ENCODE measurements at places on chromosomes 6 and 20.

- no peak for DNase-seq
These were observed 39.4 kb upstream of the PMEPA1 start for GRCh38 chr20:57749131-57749690.

- DNase-seq, result no peak
These were observed at the start of gene BNIP5 for GRCh38 chr6:36336779-36337241. TSS of gene BNIP5 (minus strand) at chr6:36336888. CDS start at chr6:36330690, 6,198 bp downstream.

DNA sequence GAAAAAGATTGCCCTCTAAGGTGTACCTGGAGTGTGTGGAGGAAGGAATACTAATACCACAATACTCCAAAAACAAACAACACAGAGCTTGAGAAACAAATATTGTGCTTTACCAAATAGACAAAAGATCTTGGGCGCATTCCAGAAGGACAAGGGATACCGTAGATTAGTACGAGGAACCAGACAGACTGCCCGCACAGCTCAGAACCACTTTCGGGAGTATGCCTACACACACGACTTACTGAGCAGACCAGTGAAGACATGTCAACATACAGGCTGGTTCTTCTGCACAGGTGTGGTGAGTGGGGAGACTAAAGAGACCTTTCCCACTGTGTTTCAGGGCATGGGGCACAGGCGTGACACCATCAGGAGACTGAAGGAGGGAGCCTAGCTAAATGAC lies 15.8 kb upstream of the FOXQ1 start:
- DNase-seq, result no peak

- no peak for DNase-seq
These were observed 24.9 kb upstream of the PMEPA1 start for GRCh38 chr20:57734754-57735153.

- no peak for DNase-seq
These were observed 63.9 kb upstream of the MPC1 start for GRCh38 chr6:166446567-166447065.

- no peak for DNase-seq
These were observed 256.0 kb upstream of the TFAP2D start for GRCh38 chr6:50457351-50457750.

DNA sequence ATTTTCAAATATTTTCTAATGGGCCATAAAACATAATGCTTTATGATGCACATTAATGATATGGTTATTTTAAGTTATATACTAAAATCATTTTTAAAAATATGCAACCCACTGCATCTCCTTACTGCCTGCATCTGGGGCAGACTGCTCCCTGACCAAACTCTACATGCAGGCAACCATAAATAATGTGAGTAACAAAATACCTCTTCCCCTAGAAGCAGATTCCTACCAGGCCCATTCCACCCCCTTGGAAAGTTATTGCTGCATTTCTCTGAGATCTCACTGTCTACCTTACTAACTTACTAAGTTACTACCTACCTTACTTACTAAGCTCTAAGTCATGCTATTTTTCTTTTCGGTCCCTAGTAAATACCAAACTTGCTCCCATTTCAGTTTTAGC lies 71.8 kb downstream of the ATG5 start:
- no peak for DNase-seq

DNA sequence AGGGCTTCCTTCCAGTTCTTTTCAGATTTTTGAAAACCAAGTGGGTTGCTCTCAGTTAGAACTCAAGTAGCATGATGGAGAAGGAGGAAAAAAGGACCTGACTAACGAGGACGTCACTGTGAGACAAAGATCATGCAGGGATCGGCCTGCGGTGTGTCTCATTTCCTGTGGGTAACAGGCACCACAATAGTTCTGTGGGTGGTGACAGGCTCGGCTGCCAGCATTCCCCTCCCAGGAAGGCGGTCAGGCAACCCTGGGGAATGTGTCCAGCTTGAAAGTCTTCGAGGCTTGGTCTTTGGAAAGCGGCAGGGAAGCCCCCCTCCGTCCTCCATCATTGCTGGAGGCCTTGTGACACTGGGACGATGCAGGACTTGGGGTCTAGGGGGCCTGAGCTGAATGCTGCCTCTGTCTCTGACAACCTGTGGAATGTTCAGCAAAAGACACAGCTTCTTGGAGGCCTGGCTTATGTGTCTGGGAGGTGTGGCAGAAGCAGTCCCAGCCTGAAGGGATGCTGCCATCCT lies 121.0 kb downstream of the BCAS1 start:
- peak; percentile 68 for DNase-seq

- no peak for DNase-seq
These were observed 349.3 kb downstream of the SOX4 start for GRCh38 chr6:21942897-21943296.

DNA sequence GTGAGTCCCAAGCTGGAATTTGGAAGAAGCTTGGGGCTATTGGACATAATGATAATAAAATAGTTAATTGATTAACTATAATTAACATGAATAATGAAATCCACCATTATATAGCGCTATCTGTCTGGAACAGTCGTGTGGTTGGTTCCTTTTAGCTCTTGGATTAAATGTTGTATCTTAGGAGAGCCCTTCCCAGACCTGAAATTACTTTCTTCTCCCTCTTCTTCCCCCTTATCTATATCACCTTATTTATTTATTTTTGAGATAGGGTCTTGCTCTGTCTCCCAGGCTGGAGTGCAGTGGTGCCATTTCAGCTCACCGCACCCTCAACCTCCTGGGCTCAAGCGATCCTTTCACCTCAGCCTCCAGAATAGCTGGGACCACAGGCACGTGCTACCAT lies 64.6 kb downstream of the NCOA3 start:
- no peak for DNase-seq

DNA sequence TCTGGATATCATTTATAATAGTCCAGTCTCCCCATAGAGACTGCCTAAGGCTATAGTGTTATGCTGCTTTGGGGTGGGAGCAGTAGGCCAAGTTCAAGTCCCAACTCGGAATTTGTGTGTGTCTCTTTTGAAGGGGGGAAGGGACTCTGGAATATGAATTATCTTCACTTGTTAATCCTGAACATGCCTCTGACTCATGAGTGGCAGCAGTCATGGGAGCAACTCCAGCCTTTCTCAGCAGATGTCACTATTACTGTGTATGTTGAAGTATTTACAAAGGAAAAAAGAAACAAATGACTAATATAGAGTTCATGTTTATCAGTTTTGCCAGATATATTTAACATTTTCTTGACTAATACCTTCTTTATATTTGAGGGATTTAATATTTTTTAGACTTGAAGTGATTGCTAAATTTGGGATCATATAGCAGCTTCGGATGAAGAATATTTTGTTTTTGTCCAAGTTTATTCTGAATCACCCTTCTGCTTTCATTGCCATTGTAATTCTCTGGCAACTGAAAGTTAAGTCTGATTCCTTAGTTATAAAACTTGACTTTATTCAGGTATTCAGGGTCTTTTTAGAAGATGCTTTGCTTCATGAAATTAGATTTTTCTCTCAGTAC lies 23.4 kb downstream of the FAM217A start:
- DNase-seq, result no peak

DNA sequence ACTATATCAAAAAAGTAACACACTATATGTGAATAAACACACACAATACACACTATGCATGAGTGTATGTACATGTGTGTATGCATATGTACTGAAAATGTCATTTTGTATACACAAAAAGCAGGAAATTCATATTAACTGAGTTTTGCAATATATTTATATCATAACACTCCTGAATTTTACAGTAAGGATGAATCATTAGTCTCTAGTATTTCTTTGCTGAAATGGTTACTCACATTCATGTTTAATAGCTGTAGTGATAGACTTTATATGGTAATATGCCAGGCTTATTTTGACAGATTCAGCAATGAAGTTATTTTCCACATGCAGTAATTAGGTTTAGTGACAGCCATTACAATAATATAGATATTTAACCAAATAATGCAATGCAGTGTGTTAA lies 1216.2 kb upstream of the CITED2 start:
- no peak for DNase-seq

GRCh38 chr20:64079273-64080012 lies at the start of gene RGS19:
TSS of gene RGS19 (minus strand) at chr20:64079518. CDS start at chr20:64076886, 2,632 bp downstream.
- DNase-seq, result peak; percentile 67

- DNase-seq, result no peak
These were observed 148.8 kb upstream of the RPS6KA2 start for GRCh38 chr6:166775923-166776220.

DNA sequence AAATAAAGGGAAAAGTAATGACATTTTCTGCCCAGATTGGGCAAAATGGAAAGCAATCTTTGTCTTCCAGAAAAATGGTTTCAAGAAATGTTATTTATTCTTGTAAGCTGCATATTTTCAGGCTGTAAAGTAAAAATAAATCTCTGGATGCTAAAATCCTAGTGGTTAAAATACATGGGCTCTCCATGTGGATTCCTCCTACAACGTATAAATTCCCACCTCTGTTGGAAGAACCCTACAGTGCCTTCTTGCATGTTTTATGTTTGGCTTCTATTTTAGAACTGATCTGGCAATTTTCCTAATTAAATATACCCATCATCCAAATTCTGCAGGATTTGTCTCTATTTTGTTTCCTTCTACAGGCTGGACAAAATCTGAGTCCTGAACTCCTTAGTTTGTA lies 528.9 kb downstream of the COL12A1 start:
- DNase-seq, result no peak

GRCh38 chr6:5659467-5659866 lies 347.3 kb downstream of the NRN1 start:
- DNase-seq, result no peak

DNA sequence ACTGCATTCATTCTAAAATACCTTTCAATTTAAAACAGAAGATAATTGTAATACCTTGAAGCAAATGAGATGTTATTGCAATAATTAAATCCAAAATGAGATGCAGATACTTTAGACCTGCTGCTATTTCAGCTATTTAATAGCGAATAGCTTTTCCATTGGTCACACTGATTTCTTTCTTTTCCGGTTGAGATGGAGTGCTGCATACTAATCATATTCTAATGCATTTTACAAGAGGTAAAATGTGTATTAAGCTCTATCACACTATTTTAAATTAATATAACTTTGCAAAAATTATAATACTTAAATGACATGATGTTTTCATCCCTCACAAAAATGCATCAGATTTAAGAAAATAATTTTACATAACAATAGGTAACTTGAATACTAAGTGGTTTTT lies 74.0 kb downstream of the ADGRB3 start:
- DNase-seq, result no peak

DNA sequence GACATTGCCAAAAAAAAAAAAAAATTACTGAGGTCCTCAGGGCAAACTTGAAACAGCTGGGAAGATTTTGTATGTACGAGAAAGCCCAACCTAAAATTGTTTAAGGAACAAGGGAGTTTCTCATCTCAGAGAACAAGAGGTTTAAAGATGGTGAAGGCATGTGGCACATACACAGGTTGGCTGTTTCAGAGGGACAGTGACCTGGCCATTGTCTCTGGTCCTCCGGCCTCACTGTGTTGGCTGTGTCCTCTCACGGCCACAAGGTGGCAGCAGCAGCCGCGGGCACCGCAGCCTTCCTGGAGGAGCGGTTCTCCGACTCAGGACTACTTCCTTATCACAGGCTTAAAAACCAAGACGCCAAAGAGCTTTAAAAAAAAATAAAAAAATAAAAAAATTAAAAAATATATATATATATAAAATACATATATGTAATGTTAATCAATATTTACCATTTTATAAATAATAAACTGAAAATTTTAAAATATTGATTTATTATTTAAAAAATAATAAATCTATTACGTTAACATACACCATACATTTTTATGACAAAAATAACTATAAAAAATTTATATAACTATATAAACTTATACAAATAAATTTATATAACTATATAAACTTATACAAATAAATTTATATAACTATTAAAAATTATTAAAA lies 52.8 kb downstream of the GTF2H5 start:
- DNase-seq, result peak; percentile 64

DNA sequence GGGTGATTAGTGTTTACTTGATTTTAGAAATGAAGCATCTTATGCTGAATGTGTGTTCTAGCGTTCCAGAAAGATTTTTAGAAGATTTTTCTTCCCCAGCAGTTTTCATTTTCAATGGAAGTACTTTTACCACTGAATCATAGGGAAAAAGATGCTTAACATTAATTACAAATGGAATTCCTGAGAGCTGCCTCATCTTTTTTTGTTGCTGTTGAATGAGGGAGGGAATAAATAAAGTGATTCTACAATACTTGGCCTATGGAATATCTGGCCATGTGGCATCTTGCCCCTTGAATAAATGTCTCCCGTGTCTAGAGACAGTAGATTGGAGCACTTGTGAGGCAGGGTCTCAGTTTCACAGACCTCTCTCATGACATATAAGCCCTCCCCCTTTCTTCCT lies 44.1 kb upstream of the SLC22A1 start:
- no peak for DNase-seq

GRCh38 chr6:164101859-164102258 lies 687.3 kb downstream of the QKI start:
- DNase-seq, result no peak

DNA sequence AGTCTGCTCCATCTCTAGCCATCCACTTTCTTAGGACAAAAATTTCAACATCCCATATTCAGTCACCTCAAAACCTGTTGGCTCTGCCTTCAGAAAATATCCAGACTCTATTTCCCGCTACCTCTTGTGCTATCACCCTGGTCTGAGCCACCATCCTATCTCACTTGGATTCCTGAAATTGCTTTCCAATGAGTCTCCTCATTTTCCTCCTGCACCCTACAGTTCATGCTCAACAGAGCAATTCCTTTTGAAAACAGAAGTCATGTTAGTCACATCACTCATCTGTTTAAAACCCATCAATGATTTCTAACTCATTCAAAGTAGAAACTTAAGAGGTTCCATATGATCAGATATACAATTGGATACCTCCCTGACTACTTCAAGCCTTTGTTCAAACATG lies 229.9 kb downstream of the ADGRG6 start:
- no peak for DNase-seq

- no peak for DNase-seq
These were observed 28.0 kb downstream of the ID4 start for GRCh38 chr6:19865178-19865577.

DNA sequence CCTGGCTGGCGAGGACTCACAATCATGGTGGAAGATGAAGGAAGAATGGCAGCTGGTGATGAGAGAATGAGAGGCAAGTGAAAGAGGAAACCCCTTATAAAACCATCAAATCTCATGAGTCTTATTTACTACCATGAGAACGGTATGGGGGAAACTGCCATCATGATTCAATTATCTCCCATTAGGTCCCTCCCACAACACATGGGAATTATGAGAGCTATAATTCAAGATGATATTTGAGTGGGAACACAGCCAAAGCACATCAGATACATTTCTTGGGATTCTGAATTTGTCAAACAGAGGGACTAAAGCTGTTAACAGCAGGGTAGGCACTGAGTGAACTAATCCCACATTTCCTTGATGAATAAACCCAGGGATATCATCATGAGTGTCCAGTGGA lies 116.2 kb upstream of the PLCB4 start:
- DNase-seq, result no peak

- no peak for DNase-seq
These were observed 31.1 kb upstream of the STXBP5 start for GRCh38 chr6:147173140-147173539.

GRCh38 chr20:22520381-22520780 lies 64.0 kb downstream of the FOXA2 start:
- no peak for DNase-seq

DNA sequence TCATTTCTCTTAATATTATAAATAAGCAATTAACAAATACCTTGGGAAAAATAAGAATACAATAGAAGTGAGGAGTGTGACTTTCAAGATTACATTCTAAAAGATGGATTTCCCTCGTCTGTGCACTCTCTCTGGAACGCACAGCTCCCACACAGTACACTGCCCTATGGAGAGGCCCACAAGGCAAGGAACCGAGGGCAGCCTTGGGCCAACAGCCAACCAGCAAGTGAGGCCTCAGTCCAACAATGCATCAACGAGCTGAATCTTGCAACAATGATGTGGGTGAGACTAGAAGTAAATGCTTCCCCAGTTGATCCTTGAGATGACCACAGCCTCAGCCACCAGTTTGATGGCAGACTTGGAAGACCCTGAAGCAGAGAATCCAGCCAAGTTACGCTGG lies 34.5 kb upstream of the AVP start:
- DNase-seq, result no peak

All from T-helper 9 cell (primary cell).